Stimulated activated CD8-positive, alpha-beta memory T cell treated with anti-CD3 and anti-CD28 coated beads, Interleukin-4, amount 100 ng/mL, for 1 hour (primary cell): ENCODE measurements at places on chromosomes 12 and 14.

- no peak for DNase-seq
Observed at GRCh38 chr14:60544659-60545058, 35.7 kb downstream of the SIX6 start.

GRCh38 chr12:120928864-120929652, 24.9 kb upstream of the SPPL3 start:
- DNase-seq, result no peak

DNA sequence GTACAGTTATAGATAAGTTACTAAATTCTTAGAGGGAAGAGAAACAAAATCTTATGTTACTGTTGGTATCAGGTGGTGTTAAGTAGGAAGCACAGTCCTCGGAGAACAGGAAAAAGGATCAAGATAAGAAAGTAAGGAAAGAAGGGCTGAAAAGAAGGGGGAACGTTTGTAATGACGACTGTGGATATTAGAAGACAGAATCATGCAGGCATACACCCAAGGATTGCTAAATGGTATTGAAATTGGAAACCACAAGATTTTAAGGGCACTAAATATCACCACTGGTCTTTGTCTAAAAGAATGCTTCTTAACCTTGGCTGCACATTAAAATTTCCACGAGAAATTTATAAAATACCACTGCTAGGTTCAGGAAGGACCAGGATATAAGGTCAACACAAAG, 34.1 kb upstream of the ERGIC2 start:
- DNase-seq, result no peak

GRCh38 chr12:58026897-58027891, 85.8 kb downstream of the ATP23 start:
- no peak for DNase-seq
